ENCODE measurements at places on chromosomes 5 and 9.

GRCh38 chr5:107418071-107418470 is 252.7 kb downstream of the EFNA5 start:
- DNase-seq = no peak

DNA sequence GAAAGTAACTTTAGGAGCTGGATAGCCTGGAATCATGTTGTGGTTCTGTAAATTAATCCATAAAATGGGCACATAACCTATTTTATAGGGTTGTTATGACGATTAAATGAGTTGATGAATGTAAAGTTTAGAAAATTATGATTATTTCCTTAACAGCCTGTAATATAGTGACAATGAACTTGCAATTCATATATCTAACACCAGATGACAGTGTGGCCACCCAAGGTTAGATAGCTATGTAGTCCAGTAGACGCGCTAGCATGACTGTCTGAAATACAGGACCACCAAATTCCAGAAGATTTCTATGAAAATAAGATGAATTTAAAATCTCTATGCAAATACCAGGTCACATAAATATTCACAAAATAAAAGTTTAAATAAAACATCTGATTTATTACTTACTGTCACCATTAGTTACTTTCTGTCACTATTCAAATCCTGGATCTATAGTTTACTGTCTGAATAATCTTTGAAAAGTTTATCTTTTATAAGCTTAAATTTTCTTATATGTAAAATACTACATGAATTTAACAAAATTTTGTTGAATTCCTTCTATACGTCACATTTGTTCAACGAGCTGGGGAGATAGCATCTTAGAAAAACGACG is 26.1 kb upstream of the MACIR start:
- DNase-seq = no peak

- no peak for DNase-seq
Observed at GRCh38 chr5:3489239-3489843, 106.3 kb upstream of the IRX1 start.

DNA sequence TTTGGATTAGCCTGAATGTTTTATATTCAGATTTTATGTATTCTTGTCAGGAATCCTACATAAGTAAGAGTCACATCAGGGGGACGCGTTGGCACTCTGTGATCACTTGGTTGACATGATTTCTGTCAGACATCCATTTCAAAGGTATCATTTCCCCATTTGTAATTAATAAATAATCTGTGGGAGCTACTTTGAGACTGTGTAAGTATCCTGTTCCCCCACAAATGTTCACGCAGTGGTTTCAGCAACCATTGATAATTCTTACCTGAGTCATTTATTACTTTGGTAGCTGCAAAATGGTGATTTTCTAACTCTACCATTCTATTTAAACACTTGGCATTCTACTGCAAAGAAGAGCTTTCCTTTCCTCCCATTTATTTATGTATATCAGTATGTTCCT is 56.9 kb upstream of the TBC1D2 start:
- DNase-seq = no peak

DNA sequence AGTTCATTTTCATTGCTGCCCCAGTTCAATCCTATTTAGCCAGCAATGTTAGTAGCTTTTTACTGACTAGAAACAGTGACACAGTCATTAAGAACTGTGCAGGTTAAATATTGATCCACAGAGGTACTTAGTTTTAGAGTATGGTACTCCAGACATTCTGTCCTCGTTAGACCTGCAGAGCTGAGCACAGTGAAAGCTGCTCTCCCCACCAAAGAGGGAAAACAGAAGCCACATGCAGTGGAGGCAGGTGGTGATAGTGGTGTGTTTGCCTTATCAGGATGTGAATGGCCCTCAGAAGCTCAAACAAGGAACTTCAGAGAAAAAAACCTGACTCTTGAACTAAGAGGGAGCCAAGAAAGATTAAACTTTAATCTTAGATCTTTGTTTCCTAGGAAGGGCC is 75.5 kb downstream of the UNC13B start:
- no peak for DNase-seq

DNA sequence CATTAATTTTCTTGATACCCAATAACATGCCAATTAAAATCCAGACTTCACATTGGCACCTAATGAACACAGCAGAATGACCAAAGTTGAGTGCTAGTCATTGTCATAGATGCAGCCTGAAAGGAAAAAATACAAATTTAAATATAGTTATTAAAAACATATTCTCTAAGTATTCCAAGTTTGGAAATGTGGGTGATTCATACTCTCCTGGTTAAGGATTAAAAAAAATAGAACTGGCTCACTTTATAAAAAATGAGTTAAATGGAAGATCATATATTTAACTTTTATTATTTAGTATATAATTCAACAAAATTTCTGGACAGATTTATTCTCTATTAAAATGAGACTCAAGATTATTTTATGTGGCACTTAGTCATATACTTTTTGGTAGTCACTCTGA is 33.2 kb upstream of the RICTOR start:
- DNase-seq = no peak

DNA sequence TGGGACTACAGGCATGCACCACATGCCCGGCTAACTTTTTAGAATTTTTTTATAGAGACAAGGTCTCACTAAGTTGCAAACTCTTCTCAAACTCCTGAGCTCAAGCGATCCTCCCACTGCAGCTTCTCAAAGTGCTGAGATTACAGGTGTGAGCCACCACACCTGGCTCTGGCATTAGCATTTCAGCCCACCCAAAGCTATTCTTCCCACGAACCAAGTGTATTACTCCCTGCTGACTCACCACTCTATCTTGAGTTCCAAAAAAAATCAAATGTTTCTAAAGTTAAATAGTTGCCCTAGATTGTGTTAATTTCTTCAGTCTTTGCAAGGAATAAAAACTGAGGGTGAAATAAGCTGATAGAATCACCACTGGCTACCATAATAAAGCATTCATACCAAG is 205.5 kb downstream of the ARRDC3 start:
- DNase-seq = no peak

DNA sequence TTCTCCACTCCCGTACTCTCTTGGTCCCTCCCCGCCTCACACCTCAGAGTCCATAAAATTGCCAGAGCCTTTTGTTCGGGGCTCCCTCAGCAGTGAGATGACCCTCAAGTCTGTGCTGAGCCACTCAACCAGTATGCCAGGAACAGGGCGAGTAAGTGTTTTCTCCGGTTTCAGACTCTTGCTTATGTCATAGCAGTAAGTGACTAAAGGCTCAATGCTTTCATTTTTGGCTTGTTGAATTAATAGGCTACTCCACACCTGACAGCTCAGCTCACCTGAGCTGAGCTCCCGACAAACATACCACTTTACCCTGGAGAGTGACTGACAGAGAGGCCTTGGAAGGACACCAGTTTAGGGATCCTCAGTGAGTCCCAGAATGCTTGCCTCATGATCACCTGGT is 30.5 kb downstream of the PCSK1 start:
- no peak for DNase-seq

- DNase-seq = no peak
Observed at GRCh38 chr9:108282872-108283271, 572.9 kb downstream of the ACTL7B start.

GRCh38 chr5:132384506-132385050 is 15.1 kb downstream of the SLC22A5 start:
- no peak for DNase-seq

- no peak for DNase-seq
Observed at GRCh38 chr5:136242136-136242535, 49.2 kb upstream of the SMIM32 start.

DNA sequence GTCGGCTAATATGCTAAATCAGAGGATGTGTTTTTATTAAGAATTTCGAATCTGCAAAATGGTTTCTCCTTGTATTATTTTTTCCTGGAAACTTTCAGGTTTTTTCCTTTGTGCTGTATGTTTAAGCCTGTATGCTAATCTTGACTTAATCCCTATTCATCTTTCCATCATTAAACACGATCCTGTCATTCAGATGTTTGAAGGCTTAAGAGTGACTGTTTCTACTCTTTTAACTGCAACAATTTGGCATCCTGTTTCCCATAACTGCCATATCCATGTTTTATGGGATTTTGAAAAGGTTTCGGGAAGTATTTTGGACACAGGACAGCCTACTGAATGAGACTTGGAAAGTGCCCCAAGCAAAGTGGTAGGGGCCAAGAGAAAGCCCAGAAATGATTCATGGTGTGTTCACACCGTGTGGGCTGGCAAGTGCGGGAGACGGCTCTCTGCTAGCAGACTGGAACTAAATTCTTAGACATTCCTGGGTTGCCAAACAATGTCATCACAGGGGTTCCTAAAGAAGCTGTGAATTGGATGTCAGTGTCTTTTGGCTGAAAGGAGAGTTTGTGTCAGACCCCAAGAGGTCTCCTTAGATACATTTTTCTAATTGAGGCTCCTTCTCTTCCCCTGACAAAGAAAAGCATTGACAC is 125.4 kb upstream of the ADAMTS16 start:
- no peak for DNase-seq

- no peak for DNase-seq
Observed at GRCh38 chr5:176184608-176185132, 53.6 kb upstream of the SIMC1 start.

- DNase-seq = no peak
Observed at GRCh38 chr9:121098567-121099198, 23.9 kb downstream of the CNTRL start.

- DNase-seq = no peak
Observed at GRCh38 chr5:139046551-139046950, 151.6 kb downstream of the SIL1 start.

- no peak for DNase-seq
Observed at GRCh38 chr9:78006734-78007133, 24.9 kb downstream of the GNAQ start.

DNA sequence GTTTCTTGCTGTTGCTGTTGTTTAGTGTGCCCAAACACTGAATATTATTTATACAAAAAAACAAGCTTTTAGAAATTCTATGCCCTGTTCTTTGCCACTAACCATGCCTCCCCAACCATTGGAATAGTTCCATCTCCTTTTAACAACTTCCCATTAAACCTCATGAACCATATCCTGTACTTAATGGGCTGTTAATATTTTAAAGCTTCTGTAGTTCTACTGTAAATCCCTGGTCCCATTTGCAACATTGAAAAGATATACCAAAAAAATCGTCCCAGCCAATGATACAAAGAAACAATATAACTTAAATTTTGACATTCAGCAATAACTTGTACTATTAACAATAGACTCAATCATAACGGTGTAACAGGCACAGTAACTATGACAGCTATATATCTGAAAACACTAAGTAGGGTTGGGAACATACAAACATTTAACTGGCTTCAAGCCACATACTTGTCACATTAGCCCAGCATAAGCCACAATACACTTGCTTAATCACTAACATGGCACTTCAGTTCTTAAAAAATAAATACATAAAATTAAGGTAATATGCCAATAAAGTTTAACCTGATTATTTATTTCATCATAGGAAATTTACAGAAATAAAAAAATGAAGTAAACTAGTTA is 86.1 kb downstream of the ADAMTS6 start:
- no peak for DNase-seq

GRCh38 chr5:23930985-23931384 is 423.6 kb downstream of the PRDM9 start:
- no peak for DNase-seq

DNA sequence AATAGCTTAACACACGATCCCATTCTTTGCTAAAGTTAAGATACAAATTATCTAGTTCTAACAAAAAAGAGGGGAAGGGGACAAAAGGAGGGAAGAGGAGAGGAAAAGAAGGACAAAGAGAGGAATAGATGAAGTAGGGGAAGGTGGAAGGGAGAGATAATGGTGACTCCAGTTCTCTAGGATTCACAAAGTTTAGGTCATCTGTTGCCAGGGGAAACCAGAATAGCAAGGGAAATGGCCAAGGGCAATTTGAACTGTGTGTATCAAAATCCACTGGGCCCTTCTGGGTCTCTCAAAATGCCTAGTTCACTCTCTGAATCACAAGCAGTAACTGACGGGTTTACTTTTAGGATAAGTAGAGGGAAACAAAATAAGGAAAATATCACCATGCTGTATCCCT is 7.6 kb downstream of the SLC24A2 start:
- no peak for DNase-seq
